AG04449 (cell line): ENCODE measurements at places on chromosomes 7 and 10.

- DNase-seq: no peak
Observed at GRCh38 chr10:111076682-111077478, at the start of gene ADRA2A. ADRA2A (plus strand) TSS chr10:111077029; CDS start chr10:111077997, 968 bp downstream.

GRCh38 chr10:67211680-67212079 is 285.8 kb downstream of the LRRTM3 start:
- no peak for DNase-seq

GRCh38 chr10:101238732-101239105 is 9.5 kb upstream of the LBX1 start:
- no peak for DNase-seq

DNA sequence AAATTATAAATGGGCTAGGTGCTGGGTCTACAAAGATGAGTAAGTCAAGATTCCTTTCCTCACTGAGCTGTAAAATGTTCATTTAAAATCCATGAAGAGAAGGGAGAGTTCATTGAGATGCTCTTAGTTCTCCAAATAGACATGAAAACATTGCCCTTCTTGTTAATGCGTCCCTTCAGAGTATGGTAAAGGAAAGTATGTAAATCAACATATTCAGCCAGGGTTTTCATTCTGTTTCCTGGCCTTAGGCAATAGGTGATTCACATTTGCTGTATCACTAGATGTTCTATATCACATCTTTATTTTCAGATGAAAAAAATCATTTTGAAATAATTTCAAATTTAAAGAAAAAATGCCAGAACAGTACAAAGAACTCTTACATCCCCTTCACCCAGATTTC is 5.4 kb downstream of the ANKIB1 start:
- DNase-seq: no peak

- DNase-seq: no peak
Observed at GRCh38 chr10:100487529-100487928, 24.7 kb downstream of the WNT8B start.

DNA sequence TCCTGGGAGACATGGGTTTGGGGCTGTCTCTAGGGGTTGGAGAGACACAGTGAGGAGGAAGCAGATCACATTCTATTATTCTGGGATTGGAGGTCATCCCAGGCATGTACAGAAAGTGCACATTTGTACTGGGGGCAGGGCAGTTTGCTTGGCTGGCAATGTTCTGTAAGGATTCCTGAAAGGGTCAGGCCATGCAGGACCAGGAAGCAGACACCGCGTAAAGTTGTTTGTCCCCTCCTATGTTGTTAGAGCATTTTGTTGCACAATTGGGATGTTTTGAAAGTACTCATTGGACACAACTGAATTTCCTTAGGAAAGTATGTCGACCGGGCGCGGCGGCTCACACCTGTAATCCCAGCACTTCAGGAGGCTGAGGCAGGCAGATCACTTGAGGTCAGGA is 12.5 kb downstream of the LYZL2 start:
- DNase-seq: no peak

DNA sequence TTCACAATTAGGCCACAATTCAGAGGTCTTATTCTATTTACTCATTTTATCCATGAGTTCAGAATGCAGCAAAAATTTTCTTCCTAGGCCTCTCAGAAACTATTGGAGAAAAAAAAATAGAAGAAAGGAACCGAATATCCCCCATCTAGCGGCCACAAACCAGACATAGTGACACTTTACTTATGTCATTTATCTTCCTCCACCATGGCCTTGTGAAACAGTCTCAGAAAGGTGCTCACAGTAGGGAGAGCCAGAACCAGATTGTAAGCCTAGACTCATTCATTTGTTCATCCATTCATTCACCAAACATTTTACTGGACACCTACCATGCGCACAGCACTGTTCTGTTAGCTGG is 16.0 kb downstream of the CREB3L2 start:
- no peak for DNase-seq

GRCh38 chr7:115005953-115006352 is 84.1 kb downstream of the MDFIC start:
- no peak for DNase-seq

DNA sequence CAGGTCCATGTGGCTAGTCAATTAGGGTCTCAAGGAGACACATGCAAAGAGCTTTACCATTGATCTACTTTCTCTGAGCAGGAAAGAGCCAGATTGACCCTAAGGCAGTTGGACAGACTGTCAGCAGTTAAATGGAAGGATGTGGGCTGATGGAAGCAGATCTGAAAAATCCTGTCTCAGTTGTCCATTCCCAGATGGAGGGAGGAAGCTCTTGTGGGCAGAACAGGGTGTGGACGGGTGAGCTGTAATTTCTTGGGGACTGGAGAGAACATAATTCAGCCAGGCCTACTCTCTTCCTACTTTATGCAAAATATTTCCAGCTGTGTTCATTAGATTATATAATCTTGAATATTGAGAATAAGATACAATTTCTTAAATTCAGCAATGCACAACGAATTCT is 163.6 kb downstream of the GNAT3 start:
- DNase-seq: no peak

GRCh38 chr10:129764901-129765663 is 199.0 kb downstream of the EBF3 start:
- no peak for DNase-seq
